ENCODE measurements at places on chromosomes 7 and 10.

- no peak for DNase-seq
These were observed 230.3 kb downstream of the INHBA start for GRCh38 chr7:41472427-41473125.

DNA sequence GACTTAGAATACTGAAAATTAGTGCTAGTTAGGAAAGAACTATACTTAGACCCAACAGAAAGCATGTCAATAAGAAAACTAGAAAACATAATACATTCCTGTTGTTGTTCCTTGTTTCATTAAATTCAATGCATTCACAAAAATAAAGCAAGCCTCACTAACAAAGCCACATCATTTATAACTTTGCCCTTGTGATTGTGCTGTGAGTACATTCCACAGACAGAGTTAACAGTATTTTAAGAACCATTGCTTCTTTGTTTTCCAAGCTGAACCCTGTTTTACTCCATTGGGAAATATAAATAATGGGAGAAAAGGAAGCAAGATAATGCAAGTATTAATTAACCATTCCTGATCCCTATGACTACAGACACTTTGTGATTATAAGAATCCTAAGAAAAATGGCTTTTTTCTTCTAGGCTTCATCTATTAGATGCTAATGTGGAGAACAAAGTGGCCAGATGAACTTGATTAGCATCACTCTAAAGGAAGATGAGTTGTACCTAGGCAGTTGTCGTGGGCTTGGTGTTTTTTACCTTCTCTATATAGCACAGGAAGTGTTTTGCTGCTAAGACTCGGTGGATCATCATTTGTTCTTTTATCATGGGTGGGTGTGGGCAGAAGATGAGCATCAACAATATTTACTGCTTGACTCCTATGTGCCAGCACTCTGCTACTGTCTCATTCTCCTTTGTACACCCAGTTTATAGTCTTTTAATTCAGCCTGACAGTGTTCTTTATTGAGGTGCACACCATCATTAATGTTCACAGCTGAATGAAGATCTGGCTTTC is 34.2 kb upstream of the ZNRF2 start:
- DNase-seq, result no peak

GRCh38 chr10:126663328-126663727 is 7.2 kb downstream of the C10orf90 start:
- DNase-seq, result no peak

DNA sequence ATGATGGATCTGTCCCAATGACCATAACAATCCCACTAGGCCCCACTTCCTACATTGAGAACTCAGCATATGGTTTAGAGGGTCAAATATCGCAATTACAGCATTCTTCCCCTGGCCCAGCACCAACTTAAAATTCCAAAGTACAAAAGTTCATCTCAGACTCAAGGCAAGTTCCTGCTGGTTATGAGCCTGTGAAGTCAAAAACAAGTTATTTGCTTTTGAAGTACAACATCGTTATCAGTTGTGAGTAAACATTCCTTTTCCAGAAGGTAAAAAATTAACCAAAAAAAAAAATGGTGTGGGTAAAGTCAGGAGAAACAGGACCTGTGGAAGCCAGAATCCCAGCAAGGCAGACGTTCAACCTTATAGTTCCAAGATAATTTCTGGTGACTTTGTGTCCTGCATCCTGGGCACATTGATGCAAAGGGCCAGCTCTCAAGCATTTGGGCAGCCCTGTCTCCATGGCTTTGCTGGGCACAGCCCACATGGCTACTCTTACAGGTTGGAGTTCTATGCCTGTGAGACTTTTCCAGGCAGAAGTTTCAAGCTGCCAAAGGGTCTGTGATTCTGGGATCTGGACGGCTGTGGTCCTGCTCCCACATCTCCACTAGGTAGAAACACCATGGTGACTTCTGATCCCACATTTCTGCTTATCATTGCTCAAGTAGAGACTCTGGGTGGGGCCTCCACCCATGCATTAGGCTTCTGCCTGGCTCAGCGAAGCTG is 37.5 kb downstream of the AKR1C8 start:
- no peak for DNase-seq

GRCh38 chr10:26423722-26424121 is 14.4 kb upstream of the APBB1IP start:
- no peak for DNase-seq

- DNase-seq, result no peak
These were observed 179.4 kb downstream of the ARID5B start for GRCh38 chr10:62080905-62081304.

GRCh38 chr10:69104994-69105790 is 17.3 kb downstream of the SRGN start:
- no peak for DNase-seq

- DNase-seq, result no peak
These were observed 32.7 kb downstream of the TBXAS1 start for GRCh38 chr7:139861803-139862202.

DNA sequence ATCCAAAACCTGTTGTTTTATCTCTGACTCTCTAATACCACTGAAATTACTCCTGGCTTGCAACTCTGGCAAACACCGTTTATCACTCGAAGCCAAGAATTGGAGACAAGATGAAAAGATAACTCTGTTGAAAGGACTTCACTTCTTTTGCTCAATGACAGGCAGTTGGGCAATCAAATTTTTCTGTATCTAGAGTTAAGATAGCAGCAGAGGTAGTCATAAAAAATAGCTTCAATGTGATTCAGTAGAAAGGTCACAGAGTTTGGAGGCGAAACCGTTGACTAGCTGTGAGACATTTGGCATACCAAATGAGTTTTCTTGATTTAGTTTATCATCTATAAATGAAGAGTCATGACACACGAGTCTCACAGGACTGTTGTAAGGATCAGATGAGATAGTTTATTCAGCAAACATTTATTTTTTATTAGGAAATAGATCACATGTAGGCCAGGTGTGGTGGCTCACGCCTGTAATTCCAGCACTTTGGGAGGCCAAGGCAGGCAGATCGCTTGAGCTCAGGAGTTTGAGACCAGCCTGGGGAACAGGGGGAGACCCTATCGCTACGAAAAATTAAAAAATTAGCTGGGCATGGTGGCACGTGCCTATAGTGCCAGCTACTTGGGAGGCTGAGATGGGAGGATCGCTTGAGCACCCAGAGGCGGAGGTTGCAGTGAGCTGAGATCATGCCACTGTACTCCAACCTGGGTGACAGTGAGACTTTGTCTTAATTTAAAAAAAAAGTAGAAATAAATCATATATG is 23.6 kb downstream of the AKR1B1 start:
- no peak for DNase-seq

GRCh38 chr7:72754312-72754711 is 73.7 kb downstream of the TYW1B start:
- DNase-seq, result no peak

DNA sequence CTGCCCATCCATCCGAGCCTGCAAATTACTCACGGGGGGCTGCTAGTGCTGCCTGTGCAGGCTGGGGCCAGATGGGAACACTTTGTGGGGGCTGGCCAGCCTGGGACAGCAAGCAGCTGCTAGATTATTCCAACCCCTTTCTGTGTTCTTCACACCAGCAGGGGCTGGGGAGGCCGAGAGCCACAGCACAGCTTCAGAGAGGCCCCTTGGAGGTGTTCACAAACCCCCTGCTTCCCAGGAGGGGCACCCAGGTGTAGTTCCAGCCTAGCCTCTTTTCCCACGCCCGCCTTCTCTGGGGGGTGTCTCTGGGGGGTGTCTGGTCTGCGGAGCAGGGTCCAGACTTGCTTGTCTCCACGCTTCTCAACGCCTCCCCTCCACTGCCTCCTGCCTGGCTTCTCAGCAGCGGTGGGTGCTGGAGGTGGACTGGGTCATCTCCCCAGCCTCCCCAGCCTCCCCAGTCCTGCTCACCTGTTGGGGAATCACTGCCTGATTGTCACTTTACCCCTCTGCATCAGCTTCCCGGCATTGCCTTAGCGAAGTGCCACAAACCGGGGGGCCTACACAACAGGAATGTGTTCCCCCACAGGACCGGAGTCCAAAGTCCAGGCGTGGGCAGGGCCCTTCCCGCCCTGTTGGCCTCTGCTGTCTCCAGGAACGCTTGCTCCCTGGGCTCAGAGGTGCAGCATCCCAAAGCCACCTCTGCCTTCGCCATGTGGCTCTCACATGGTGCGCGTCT is 74.0 kb upstream of the EN2 start:
- DNase-seq, result no peak

DNA sequence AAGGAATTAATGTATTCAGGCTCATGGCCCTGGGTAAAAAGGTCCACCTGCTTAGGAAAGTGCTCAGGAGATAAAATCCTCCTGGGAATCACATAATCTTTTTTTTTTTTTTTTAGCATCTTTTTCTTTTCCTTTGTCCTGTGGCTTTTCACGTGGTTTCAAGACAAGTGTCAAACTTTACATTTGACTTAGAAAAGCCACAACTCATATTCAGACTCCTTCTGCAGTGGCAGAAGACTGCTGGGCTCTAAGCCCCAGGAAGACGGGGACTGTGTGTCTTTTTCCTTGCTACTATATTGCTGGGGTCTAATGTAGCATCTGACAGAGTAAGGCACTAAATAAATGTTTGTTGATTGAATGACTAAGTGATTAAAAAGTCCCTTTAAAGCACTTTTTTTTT is 127.5 kb upstream of the ANKRD1 start:
- DNase-seq, result no peak

DNA sequence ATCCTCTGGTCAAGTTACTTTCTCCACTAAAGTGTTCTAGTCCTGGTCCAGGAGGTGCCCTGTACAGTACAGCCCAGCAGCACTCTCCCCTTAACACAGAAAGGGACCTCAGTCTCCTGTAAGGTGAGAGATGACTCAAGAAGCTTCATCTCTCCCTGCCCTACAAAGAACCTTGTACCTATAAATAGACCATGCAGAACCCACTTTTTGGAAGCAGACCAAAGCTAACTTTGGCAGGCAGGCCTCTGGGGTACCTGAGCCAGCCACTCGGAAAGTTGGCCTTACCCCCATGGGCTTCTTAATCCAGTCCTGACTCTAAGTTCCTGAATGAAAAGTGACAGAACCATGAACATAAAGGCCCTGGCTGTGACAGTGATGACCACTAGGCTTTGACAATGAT is 454.8 kb downstream of the KCNMA1 start:
- no peak for DNase-seq

GRCh38 chr7:100835903-100836811 is 8.8 kb upstream of the EPHB4 start:
- no peak for DNase-seq

DNA sequence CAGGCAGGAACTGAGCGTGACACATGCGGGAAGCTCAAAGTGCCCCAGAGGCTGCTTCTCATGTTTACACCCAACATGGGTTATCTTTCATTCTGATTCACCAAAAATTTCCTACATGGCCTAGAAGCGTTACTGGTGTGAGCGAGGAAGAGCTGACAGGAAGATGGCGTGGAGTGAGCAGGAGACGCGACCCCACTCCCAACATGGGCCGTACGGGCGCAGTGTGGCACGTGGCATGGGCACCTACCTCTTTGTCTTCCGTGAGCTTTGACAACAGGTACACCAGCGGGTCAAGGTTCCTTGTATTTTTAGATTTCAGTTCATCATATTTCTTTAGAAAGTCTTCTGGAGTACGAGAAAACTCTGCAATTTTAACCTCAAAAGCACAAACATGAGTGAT is 8.9 kb downstream of the TUBGCP2 start:
- DNase-seq, result no peak

- no peak for DNase-seq
These were observed 300.6 kb downstream of the PLXNA4 start for GRCh38 chr7:132275416-132276233.

DNA sequence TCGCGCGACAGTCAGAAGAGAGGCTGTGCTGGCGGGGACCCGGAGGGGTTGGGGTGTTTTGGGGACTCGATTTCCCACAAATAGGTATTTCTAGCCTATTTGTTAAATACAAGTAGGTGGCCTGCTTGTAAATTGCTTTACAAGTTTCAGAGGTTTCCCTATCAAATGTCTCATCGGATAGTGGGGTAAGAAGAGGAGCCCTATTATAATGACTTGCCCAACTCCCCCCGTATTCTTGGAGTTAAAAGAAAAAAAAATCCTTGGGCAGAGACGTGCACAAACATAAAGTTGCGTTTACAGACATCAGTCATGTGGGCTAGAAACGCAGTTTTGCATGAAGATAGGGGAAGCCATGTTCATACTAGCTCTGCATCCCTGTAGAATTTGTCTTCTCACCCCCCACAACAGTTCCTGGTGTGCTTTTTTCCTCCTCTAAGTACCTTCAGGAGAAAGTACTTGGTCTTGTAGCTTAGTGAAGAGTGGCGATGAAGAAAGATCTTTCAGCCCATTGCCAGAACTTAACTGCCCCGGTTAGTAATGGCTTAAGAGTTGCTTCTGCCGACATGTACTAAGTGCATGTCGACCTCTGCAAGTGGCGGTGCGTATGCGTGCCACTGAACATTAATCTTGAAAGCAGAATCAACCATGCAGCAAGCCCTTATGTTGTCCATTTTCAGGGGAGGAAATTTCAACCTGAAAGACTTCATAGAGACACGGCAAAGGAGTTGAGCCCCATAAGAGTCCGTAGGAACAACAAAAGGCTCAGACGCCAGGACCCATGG is 832 bp upstream of the TIAL1 start:
- no peak for DNase-seq

DNA sequence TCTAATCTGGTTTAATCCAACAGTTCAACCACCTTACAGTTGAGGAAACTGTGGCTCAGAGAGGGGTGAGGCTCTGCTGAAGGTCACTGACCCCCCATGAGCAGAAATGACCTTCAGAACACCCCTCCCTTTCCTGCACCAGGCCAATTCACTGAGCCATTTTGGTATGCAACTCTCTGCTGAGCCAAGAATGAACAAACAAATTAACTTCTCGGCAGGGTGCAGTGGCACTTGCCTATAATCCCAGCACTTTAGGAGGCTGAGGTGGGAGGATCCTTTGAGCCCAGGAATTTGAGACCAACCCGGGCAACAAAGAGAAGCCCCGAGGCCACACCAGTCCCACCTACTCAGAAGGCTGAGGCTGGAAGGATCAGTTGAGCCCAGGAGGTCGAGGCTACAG is 29.8 kb downstream of the PDGFA start:
- DNase-seq, result no peak

DNA sequence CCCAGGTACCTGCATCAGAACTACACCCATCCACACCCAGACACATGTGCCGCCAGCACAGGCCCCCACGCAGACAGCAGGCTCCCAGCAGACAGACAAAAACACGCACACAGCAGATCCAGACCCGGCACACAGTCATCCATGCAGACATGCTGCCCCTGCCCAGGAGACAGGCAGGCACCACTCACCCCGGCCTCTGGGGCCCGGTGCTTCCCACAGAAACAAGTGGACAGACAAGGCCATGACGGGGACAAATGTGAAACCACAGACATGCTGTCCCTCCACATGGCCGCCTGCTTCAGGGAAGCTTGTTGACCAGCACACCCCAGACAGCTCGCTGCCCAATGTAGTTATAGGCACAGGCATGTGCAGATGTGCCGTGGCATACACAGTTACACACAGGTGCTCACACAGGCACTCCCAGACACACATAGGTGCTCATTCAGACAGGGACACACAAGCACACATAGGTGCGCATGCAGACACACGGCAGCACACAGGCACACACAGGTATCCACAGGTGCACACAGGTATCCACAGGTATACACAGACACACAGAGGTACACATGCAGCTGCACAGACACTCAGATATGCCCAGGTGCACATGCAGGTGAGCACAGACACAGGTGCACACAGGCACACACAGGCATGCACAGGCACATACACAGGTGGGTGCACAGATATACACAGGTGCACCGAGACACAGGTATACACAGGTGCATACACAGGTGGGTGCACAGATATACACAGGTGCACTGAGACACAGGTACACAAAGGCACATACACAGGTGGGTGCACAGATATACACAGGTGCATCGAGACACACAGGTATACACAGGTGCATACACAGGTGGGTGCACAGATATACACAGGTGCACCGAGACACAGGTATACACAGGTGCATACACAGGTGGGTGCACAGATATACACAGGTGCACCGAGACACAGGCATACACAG is 10.5 kb upstream of the SCART1 start:
- no peak for DNase-seq

Measured in stimulated activated CD4-positive, alpha-beta T cell treated with anti-CD3 and anti-CD28 coated beads, Interleukin-15, amount 100 ng/mL, for 1 hour (primary cell).